Fibroblast of skin of abdomen (primary cell): ENCODE measurements at places on chromosomes 16 and 17.

DNA sequence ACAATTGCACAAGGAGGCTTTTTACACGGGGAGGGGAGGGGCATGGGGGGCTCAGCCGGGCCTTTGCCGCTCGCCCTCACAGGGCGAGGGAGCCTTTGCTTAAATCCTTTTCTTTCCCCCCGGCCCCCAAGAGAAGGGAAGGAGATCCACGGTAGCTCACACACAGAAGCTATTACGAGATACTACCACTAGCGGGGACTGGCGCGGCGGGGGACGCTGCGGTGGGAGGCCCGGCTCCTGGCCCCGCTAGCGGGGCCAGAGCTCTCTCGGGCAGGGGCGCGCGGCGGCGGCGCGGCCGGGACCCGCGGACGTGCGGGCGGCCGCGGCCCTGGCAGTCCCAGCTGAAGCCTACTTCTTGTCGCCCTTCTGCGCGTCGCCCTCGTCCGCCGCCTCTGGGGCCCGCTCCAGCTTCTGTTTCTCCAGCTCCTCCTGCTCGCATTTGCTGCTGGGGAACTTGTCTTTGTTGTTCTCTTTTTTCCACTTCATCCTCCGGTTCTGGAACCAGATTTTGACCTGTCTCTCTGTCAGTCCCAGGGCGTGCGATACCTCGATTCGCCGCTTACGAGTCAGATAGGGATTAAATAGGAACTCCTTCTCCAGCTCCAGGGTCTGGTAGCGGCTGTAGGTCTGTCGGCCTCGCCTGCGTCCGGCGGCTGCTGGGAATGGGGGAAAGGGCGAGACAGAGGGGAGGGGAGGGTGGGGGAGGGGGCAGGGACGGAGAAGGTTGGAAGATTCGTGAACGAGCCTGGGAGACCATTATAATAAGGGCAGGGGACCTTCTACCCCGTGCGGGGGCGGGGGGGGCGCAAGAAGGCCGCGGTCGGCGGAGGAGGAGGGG, 2.0 kb downstream of the HOXB8 start:
- DNase-seq, result no peak

DNA sequence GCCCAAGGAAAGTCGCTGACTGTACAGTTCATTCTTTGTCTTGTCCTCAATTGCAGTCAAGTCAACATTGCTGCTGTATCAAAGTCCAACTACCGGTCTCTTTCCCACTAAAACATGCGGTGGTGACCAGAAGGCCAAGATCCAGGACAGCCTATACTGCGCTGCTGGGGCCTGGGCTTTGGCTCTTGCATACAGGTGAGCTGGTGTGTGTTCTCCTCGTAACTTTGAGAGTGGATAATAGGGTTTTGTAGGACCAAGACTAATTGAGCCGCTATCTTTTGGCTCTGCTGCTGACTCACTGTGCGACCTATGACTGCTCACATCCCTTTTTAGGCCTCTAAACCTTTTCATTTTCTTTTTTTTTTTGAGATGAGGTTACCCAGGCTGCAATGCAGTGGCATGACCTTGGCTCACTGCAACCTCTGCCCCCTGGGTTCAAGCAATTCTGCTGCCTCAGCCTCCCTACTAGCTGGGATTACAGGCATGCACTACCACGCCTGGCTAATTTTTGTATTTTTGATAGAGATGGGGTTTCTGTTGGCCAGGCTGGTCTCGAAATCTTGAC, 38.7 kb downstream of the PHKB start:
- DNase-seq, result no peak

- no peak for DNase-seq
Observed at GRCh38 chr16:27156579-27156978, 46.7 kb upstream of the KDM8 start.

- DNase-seq, result peak; percentile 95
Observed at GRCh38 chr17:76540381-76541300, 797 bp downstream of the PRCD start.

DNA sequence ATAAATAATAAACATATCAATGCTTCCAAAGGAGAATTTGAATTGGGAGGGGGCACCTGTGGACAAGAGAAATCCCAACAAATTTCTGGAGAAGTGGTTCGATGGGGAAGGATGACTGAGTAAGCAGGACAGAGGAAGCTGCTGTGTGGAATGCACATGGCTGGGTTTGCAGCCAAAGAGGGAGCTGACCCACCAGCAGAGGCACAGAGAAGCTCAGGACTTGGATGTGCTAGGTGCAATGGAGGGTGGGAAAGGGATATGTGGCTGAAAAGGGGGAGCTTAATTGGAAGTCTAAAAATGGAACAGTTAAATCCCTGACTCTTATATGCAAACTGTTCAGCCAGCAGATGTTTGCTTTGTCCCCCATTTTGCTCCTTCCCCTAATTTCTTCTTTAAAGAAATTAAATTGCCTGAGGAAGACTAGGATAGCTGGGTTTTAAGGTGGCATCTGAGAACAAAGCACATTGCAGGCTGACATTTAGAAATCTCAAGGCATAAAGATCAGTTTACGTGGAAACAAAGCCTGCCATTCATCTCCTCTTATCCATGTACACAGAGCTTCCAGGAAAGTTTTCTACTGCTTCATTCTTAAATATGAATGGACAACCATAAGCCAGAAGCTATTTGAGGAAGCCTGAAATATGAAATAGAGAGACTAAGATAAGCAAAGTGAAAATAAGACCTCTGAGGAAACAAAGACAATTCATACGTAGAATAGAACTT, 23.0 kb upstream of the TNS4 start:
- no peak for DNase-seq

DNA sequence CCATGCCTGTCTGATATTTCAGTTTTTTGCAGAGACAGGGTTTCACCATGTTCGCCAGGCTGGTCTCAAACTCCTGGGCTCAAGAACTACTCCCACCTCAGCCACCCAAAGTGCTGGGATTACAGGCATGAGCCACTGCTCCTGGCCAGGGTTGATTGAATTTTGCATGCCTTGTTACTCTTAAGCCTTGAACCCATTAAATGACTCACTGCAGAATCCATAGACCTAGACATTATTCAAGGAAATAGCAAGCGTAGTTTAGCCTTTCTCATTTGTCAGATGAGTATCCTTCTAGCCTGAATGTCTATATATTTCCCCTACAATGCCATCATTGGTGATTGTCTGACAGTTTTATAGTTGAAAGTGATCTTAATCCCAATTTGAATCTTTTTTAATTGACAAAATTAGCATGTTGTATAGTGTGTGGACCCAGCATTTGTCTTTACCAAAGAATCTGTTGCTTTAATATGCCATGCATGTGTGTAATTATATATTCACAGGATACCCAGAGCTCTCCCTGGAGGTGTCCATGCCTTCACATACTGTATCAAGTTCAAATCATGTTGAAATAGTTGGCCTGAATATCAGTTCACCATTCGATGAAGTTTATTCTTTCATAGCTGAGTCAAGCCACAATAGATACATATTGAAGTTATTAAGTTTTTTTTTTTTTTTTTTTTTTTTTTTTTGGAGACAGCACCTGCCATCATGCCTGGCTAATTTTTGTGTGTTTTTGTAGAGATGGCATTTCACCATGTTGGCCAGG, 321.0 kb downstream of the CPPED1 start:
- DNase-seq, result no peak
